Inflammatory macrophage treated with lipopolysaccharide for 4 hours (primary cell): ENCODE measurements at places on chromosomes 2 and 18.

DNA sequence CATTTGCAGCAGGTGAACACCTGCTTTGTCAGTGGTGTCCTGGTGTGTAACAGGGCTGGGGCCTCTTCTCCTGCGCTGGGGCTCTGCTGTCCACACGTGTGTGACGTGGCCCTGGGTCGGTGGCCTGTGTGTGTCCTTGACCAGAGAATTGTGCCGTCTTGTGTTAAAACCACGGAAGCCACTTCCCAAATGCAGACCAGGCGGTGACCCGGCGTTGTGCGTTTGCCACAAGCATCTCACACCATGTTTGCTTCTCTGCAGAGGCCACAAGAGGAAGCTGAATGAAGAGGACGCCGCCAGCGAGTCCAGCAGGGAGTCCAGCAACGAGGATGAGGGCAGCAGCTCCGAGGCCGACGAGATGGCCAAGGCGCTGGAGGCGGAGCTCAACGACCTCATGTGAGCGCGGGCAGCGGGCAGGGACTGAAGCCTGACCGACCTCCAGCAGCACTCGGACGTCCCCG, 44.3 kb upstream of the KCNG2 start:
- DNase-seq, result no peak

- no peak for DNase-seq
Observed at GRCh38 chr2:177101930-177102329, 110.7 kb upstream of the HNRNPA3 start.

- DNase-seq, result no peak
Observed at GRCh38 chr2:96526101-96526591, 10.4 kb upstream of the ARID5A start.

DNA sequence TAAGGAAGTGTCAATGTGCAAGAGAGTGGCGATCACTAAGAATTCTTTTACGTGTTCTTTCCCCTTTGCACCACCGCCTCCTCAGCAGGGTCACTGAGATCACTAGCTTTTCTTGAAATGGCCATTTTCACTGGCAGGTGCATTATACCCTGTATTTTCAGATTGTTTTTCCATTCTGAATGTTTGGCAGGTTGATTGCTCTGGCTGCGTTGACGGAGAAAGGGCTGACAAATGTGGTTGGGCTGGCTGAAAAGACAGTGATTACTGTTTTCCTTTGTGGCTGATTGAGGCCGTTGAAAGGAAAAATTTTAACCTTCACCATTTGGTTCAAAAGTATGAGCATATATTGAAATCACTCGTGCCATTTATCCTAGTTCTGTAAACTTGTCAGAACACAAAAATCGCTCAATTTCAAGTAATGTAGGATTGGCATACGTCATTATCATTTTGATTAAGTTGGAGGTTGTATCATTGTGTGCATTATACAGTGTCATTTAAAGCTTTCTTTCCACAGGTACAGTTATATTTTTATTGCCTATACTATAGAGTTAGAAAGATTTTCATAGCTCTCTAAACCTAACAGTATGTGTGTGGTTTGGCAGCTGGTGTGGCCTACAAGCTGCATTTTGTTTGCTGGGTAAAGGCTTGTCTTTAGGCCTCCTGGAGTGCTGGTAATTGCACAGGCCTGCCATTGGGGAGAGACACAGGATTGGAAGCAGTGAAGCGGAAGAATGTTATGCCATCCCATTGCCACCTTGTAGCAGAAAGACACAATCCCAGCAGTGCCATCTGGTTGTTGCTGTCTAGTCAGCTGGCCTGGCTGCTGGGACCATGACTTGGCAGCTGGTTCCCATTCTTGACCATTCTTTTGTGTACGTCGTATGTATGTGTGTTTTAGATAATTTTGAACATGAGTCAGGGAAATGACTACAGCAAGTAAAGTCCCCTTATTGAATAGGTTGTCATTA, 36.7 kb downstream of the DYNC1I2 start:
- no peak for DNase-seq

DNA sequence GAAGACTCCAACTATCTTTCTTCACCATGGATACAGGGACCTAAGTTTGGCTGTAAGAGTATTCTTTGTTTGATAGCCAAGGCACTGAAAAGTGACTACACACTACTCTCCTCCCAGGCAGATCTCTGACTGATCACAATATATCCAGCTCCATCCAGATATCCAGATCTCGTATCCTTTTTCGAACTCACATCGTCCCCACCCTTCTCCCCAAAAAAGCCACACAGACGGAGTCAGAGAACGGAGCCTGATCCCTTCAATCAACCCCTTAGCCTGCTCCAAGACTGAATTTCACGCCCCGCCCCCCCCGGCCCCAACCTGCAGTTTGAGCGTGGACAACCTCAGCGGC, 533 bp downstream of the DHX57 start:
- DNase-seq, result no peak

- DNase-seq, result no peak
Observed at GRCh38 chr2:11827547-11827946, 81.1 kb downstream of the LPIN1 start.

DNA sequence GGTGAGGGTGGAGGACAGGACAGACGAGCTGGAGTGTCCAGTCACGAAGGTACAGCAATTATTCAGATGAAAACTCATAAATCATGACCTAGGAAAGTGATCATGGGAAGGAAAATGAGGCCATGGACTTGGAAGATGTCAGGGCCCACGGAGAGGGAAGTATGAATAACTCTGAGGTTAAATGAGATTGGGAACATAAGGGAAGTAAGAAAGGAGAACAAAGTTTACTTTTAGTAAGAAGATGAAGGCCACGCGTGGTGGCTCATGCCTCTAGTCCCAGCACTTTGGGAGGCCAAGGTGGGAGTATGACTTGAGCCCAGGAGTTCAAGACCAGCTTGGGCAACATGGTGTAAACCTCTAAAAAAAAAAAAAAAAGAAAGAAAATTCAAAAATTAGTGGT, 56.2 kb downstream of the AQP4 start:
- peak; percentile 63 for DNase-seq

GRCh38 chr2:239285071-239285931, 115.5 kb downstream of the HDAC4 start:
- DNase-seq, result peak; percentile 74

GRCh38 chr18:39178166-39178565, 1612.6 kb upstream of the CELF4 start:
- DNase-seq, result no peak

- DNase-seq, result no peak
Observed at GRCh38 chr18:3115447-3116030, 102.6 kb upstream of the LPIN2 start.

DNA sequence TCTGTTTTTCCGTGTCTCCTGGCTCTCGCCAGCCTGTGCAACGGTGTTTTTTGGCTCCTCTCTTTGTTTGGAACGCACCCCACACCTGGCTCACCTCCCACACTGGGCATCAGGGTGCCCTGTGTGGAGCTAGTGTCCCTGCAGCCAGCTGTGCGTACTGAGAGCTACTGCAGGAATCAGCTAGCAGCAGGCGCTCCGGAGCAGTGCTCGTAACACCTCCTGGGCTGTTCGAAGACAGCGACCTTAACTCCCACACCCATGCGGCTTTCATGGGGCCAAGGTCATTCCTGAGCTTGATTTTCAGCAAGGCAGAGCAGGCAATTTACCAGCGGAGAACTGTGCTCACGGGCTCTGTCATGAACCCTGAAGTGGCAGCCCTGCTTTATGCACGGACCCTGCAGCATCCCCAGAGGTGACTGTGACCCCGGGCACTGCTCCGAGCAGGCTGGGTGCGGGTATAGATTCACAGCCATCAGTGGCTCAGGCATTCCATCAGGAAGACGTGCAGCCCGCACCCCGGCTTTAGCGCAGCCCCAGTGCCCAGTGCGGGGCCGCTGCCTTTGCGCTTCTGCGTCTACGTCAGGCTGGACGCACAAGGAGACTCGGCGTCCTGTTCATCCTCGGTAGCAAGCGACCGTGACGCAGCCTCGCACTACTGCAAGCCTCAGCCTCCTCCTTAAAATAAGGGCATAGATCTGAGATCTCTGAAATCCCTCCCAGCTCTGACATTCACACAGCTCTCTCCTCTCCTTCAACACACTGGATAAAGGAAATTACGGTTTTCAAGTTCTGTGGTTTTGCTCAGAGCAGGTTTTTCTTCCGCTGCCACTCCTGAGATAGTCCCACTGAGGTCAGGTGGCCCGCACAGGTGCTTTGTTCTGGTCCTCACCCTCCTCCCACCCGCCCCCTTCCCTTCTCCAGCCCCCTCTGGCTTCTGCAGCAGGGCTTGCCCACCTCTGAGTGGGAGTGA, 58.2 kb downstream of the ADI1 start:
- no peak for DNase-seq

DNA sequence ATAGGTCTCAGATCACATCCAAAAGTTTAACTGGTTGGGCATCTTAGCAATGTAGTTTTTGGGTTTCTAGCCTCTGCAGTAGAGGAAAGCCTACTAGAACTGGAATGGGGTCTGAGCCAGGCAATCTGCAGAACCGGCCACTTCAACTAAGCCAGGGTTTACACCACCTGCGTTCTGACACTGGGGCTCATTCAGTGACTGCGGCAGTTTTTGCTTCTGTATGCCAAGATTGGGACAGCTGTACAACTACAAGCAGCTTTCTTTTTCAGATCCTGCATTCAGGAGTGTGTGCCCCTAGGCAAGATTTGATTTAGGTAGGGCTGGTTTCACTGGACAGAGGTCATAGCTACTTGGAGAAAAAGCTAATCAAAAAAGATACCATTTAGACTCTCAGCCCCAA, 43.7 kb upstream of the IGFBP5 start:
- DNase-seq, result no peak

DNA sequence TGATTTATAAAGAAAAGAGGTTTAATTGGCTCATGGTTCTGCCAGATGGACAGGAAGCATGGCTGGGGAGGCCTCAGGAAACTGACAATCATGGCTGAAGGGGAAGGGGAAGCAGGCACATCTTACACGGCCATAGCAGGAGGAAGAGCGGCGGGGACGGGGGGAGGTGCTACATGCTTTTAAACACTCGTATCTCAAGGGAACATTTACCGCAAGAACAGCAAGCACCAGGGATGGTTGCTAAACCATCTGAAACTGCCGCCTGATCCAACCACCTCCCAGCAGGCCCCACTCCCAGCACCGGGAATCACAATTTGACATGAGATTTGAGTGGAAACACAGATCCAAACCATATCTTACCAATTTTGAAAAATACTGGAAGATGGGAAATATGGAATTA, 362.8 kb downstream of the FBXO15 start:
- DNase-seq, result no peak

GRCh38 chr2:777546-777945, 100.3 kb upstream of the TMEM18 start:
- DNase-seq, result no peak

- DNase-seq, result no peak
Observed at GRCh38 chr2:28356095-28356911, 36.4 kb upstream of the FOSL2 start.

GRCh38 chr2:208013285-208014178, 11.8 kb downstream of the PLEKHM3 start:
- DNase-seq, result no peak

- peak; percentile 8 for DNase-seq
Observed at GRCh38 chr2:186913870-186914269, 64.9 kb upstream of the ZSWIM2 start.

DNA sequence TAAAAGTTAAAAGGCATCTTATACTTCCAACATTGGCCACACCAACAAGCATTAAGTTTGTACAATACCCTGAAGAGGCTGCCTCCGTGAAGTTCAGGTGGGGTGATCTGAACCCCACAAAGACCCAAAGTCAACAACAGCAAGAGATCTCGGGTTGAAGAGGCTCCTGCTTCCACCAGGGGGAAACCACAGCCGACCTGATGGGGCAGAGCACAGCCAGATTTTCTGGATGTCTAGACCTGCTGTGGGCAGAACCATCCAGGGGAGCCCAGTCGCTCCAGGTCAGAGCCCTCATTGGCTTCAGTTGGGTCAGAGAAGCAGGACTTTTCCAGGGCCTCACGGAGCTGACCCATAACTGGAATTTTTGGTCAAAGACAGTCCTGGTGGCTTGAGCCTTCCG, 66.5 kb upstream of the ACKR3 start:
- DNase-seq, result no peak
